Cerebellum (tissue), 4 donors: ENCODE measurements at places on chromosomes 1 and 21. TPM values are rescaled to one million over a fixed set of nuclear protein-coding genes. Genes with fewer than 3 reads are reported as not detected.

S100A7 gene
- not detected for total RNA-seq

FCRL6 gene
- not detected for total RNA-seq

CD1B gene
- not detected for total RNA-seq

DNM3 gene
- total RNA-seq: 84.7 TPM

NEXN gene
- total RNA-seq: 3.2 TPM
